ENCODE measurements at places on chromosomes 3 and 15. TPM values are rescaled to one million over a fixed set of nuclear protein-coding genes. Genes with fewer than 3 reads are reported as not detected.

The ROBO2 gene
- total RNA-seq = 13.5 TPM

The TMEM42 gene
- 19.5 TPM for total RNA-seq

DNA sequence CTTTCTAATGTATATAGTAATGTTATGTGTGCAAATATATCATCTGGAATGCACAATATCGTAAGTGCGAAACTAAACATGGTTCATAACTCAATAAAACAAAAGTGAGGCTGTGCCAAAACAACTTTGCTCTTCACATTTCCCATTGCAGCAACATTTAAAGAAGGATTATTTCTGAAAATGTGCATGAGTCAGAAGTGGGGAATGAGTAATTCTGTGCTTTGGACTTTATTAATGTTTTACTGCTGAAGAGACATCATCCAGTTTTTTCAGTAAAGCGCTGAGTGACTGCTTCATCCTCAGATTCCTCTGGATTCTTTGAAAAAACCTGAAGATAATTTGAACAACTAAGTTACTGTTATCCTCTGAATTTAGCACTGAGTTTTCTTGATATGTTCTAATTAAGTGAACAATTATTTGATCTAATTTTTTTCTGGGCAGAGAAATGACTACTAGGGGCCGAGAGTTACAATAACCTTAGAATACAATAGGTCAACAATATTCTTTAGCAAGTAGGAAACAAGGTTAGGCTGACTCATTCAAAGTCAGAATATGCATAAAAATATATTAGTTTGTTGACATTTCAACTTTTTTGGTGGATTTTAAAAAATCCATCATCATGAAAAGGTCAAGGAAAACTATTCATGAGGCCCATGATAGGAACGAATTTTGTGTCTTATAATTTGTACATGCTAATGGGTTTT is 20.0 kb upstream of the PLCL2 start:
- no peaks in the 10 kb centered on the region for H3K36me3 ChIP-seq
- H3K27ac ChIP-seq = no peak overlapping the region
- no peaks in the 10 kb centered on the region for H3K4me1 ChIP-seq
- H3K27me3 ChIP-seq = no peaks in the 10 kb centered on the region
- DNase-seq = no peak
- no peak overlapping the region for H3K4me3 ChIP-seq

GRCh38 chr3:126918355-126918821 is 64.5 kb upstream of the PLXNA1 start:
- H3K27me3 ChIP-seq = no peaks in the 10 kb centered on the region
- no peak overlapping the region for H3K27ac ChIP-seq
- H3K4me3 ChIP-seq = no peak overlapping the region
- no peak for DNase-seq
- H3K4me1 ChIP-seq = peaks cover 5% of the 10 kb centered on the region

- H3K27ac ChIP-seq = no peak overlapping the region
- H3K27me3 ChIP-seq = no peaks in the 10 kb centered on the region
- DNase-seq = no peak
- H3K36me3 ChIP-seq = no peaks in the 10 kb centered on the region
- H3K4me3 ChIP-seq = no peak overlapping the region
These were observed 13.3 kb downstream of the VPS8 start for GRCh38 chr3:184825121-184825820.
